ENCODE measurements at places on chromosomes 11 and 22.

DNA sequence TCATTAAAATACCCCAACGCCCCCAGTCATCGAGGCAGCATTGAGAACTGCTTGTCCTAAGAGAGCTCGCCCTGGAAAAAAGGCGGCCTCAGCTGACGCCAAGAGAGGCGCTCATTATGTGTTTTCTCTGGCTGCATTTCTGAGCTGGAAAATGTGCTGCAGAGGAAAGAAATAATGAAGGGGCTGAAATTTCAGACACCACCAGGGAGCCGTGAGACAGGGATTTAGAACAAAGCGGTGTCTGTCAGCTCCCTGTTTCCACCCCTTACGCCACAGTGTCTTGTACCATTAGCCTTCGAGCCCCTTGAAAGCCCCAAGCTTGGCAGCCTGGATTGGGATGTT lies 14.4 kb downstream of the USH1C start:
- no peak for DNase-seq

DNA sequence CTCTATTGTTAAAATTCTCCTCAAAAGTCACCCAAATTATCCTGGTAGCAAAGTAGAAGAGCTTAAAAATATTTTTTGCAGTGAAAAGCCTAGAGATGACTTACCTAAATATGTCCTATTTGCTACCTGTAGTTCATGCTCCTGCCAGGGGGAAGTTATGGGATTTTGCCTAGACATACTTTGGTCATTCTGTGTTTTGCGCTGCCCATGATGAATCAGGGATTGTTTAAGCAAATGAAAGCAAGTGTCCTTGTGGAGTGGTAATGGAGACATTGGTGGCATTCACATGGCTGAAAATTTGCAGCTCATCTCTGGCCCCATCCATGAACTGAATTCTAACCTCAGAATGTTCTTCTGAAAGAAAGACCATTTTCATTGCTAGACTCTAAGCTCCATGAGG lies 14.6 kb upstream of the SESN3 start:
- no peak for DNase-seq

DNA sequence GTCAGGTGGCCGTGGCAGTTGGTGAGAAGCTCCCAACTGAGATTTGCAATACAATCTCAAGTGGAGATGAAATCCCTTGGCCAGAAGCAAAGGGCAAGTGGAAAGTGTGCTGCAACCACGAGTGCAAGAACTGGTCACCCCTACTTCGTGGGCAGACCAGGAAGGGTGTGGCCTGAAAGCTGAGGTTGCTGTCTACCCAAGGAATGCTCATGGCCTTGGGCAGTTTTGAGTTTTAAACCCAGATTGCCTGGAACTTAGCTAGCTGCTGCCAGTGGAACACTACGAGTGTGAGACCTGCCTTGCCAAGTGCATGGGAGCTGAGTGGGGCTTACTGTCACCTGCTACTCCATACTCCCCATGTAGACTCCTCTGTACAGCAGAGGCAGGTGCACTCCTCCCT lies 113.3 kb upstream of the FAT3 start:
- no peak for DNase-seq

- no peak for DNase-seq
Measured at GRCh38 chr22:44972363-44973083, 37.3 kb downstream of the PHF21B start.

GRCh38 chr22:19645391-19645790 lies 68.9 kb upstream of the SEPTIN5 start:
- DNase-seq, result no peak

DNA sequence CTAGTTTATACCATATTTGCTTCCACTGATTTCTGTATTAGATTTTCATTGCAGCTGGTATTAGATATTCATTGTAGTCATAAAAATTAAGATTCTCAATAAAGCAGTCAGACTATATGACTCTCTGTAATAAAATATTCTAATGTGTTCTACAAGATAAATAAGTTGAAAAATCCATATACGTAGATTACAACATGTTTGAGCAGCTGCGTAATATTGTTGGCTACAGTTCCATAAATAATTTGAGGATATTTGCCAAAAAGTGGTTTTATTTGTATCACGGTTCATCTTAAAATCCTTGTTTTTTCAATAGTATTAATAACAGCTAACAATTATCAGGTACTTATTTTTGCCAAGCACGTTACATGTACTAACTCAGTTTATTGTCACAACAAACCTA lies 668.6 kb upstream of the CCDC90B start:
- no peak for DNase-seq

Measured in activated CD4-positive, alpha-beta T cell treated with anti-CD3 and anti-CD28 coated beads, Interleukin-2, Interleukin-4, amounts not matched to agents 100 ng/mL and 50 ng/mL, durations not matched to agents 16 hours and 8 hours (primary cell).